NCI-H2081 treated with DMSO at 0.1 percent for 48 hours (cell line): ENCODE measurements at places on chromosomes 7 and 10.

DNA sequence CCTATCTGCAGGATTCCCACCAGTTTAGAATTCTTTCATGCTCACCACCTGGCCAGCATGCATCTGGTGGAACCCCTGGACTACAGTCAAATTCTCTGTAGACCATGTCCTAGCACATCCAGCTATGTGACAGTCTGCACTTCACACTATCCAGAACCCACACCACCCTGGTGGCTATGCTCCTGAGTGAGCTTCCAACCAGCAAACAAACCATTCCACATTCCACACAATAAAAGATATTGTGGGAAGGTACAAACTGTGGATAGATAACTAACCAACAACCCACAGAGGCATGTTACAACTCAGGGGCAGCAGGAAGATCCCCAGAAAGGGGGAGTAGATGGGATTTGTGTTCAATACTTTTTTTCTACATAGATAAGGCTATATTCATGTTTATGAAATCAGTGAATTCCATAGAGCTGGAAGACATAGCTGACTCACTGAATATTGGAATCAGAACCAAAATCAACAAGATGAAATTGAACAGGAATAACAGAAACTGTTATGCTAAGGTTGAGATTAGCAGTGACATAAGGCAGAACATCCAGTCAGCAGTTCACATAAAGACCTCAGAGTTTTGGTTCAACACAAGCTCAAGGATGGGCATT is 72.5 kb downstream of the LRRC17 start:
- DNase-seq = no peak

- no peak for DNase-seq
These were observed 7.9 kb upstream of the NKX2-3 start for GRCh38 chr10:99524736-99525380.

- DNase-seq = no peak
These were observed 18.8 kb upstream of the ABCB5 start for GRCh38 chr7:20596653-20597052.

GRCh38 chr10:70355051-70356021 is 27.1 kb downstream of the LRRC20 start:
- DNase-seq = no peak

- DNase-seq = no peak
These were observed 13.8 kb upstream of the GPR146 start for GRCh38 chr7:1030444-1031070.

DNA sequence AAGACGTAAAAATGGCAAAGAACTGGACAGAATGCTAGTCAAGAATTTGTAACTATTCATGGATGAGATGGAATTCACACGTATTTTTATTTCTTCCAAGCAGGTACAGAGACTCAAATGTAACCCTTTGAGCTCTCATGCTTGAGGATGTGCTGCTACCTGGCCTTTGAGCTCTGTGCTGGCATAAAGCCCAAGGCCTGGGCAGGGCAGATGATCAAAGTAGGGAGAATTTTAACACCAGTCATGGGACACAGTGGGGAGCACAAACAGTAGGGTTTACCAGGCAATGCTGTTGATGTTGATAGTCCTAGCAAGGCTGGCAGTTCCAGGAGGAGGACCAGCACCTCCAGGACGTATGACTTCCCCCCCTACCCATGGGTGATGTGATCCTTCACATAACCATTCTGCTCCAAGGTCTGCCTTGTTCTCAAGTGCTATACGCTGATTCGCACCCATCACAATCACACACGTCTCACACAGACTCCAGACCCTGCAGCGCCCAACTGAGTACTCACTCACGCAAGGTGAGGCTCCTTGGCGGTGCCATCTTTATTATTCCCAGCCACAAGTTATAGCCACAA is 48.6 kb upstream of the DLG5 start:
- no peak for DNase-seq

GRCh38 chr10:86648704-86649427 is 5.5 kb upstream of the OPN4 start:
- no peak for DNase-seq

DNA sequence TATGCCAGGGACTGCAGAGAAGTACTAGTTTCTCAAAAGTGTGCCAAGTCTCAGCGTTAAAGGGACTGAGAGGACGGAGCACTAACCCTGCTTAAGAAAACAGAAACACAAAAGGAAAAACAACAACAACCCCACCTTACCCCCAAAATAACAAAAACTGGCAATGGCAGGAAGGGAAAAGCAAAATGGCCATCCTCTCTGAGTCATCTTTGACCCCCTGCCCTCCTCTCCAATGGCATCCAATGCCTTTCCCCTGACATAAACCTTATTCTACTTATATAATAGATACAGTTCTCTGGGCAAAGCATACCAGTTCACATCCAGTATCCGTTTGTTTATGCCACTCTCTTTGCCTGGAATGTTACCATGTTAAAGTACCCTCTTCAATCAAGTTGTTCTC is 1.6 kb downstream of the POLR1F start:
- DNase-seq = no peak

DNA sequence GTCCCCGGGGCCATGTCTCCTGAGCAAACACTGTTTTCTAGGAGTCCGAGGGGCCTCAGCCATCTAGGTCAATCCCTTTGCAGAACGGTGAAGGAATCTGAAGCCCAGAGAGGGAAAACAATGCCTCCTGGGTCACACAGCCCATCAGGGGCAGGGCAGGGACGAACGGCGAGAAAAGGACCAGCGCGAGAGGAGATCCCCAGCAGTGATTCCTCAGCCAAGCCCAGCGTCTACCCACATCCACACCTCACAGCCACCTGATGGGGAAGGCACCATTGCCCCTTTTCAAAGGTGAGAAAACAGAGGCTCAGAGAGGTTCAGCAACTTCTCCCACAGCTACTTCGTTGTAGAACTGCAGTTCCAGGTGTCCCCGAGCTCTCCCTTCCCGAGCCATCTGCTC is 17.9 kb upstream of the PSMG3 start:
- DNase-seq = no peak

DNA sequence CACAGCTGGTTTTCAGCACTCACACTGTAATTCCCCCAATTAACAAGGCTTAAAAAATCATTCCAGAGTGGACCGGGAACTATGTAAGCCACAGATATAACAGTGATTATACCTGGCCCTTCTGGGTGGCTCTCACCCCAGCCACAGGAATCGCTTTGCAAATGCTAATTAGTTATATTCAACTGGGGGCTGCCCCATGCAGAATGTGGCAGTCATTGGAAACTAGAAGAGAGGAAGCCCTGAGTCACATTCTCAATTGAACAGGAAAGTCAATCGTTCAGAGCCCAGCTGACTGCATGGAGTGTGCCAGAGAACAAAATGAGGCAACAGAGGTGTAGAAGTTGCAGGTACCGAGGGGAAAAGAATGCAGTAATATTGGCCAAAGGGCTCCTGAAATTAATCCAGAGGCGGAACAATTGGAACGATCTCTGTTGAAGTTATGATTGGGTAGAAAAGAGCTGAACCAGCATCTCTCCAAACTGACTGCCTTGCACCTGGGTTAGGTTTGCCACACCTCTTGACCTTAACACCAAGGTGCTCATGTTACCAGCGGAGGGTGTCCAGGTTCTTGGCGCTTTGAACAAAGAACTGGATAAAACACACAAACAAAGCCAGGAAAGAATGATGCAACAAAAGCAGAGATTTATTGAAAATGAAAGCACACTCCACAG is 909.7 kb upstream of the AUTS2 start:
- no peak for DNase-seq

DNA sequence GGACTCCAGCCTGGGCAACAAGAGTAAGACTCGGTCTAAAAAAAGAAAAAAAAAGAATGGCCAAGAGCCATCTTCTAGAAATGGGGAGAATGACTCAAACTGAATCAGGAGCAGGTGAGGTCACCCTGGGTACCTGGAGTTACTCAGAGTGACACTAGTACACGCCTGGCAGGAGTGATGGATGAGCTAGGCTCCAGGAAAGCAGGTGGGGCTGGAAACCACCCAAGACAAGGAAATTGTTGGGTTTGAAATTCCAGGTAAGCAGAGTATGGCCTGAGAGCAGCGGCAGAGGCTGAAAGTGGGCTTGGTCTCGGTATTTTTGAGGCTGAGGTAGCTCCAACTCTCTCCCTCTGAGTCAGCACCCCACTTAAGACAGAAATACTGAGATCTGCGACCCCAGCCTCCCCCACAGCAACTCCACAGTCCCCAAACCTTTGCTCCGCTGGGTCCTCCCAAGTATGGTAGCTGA is 18.5 kb downstream of the DDIT4 start:
- no peak for DNase-seq

- DNase-seq = no peak
These were observed 67.6 kb downstream of the STK17A start for GRCh38 chr7:43650457-43651052.

DNA sequence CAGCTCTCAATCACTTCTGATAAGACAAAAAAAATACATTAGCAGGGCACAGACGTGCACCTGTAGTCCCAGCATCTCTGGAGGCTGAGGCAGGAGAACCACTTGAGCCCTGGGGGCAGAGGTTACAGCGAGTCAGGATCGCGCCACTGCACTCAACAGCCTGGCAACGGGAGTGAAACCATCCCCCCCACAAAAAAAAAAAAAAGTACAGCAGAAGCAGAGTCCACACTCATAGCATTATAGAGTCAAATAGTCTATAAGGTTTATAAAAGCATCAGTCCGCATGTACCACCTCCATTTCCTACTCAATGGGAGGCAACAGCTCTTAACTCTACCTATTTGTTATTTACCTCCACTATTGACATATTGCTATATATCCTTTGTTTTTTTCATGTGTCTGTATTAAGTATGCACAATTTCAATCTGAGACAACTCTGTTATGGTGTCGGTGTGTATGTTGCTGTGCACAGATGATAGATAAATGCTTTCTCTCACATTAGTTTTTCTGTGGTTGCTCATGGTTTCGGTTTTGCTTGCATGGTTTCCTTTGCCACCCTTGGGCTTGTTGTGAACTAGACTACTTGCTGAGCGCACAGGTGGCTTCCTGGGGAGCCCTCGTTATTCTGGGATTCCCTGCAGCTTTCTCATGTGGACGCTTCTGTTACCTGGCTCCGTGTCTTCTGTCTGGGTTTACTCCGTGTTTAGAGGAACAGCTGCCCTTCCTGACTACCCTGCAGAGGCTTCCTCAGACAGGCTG is 40.4 kb downstream of the PROSER2 start:
- peak; percentile 3 for DNase-seq

- DNase-seq = no peak
These were observed 43.2 kb downstream of the IKZF1 start for GRCh38 chr7:50347693-50348092.

GRCh38 chr10:117830787-117831212 is 215.9 kb downstream of the RAB11FIP2 start:
- DNase-seq = no peak

- DNase-seq = no peak
These were observed at the start of gene KCNMA1 for GRCh38 chr10:77637532-77638320. Gene KCNMA1 (minus strand): TSS chr10:77637808.

GRCh38 chr7:128838981-128839731 is 8.9 kb downstream of the FLNC start:
- DNase-seq = no peak

DNA sequence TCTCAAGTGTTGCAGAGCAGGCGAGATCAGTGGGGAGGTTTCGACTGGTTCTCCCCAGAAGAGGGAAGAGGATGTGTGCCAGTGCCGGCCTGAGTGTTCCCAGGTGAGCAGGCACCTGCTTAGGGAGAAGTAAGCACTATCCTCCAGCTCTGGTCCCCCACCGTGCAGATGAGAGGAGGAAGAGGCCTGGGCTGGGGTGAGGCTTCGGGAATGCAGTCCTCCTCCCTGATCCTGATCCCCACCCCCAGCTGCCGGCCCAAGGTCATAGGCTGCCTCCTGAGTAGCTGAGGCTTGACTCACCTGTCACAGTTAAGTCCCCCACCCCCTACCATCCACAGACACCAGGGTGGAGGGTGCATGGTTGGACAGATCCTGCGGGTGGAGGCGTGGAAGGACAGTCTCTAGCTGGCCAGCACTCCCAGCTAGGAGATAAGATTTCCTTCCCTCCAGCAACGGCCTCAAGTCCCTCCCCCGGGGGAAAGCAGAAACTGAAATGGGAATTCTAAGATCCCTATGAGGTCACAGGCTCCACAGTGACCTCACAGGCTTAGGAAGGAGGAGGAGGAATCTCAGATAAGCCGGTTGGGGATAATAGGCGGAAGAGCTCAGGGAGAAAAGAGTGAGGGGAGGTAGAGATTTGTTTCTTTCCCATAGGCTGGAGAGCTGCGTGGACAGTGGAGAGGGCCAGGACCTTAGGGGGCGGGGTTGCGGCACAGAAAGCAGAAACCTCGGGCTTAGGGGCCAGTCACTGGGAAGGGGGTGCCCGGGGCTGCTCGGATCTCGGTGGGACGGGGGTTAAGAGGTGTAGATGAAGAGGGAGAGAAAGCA is 1.0 kb downstream of the LRCH4 start:
- no peak for DNase-seq

DNA sequence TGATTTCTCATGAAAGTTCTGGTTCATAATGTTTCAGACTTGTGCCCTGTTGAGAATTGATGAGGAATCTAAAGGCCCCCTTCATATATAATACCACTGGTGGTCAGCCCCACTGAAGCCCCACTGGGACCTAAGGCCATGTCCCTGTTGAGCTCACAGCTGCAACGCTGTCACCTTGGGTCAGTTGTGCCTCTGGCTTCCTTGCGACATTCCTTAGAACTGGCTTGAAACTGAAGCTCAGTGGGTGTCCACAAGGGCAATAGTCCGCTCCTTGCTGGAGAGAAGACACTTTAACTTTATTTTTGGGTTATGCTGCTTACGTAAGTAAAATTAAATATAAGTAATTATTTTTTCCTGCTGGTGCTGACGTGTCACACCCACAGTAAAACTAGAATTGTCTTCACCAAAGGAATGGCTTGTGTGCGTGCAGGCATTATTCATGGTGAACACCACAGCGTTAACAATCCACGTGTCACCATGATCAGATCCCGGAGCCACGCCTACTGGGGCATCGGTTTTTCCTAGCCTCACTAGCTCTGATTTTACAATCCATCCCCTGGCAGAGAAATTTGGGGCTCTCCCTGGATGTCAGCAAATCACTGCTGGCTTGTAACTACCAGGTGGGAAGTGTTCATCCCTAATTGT is 66.5 kb downstream of the BICC1 start:
- no peak for DNase-seq

GRCh38 chr7:150831851-150832250 is 20.5 kb upstream of the AOC1 start:
- DNase-seq = no peak

GRCh38 chr7:65832281-65832680 is 40.6 kb upstream of the VKORC1L1 start:
- no peak for DNase-seq

DNA sequence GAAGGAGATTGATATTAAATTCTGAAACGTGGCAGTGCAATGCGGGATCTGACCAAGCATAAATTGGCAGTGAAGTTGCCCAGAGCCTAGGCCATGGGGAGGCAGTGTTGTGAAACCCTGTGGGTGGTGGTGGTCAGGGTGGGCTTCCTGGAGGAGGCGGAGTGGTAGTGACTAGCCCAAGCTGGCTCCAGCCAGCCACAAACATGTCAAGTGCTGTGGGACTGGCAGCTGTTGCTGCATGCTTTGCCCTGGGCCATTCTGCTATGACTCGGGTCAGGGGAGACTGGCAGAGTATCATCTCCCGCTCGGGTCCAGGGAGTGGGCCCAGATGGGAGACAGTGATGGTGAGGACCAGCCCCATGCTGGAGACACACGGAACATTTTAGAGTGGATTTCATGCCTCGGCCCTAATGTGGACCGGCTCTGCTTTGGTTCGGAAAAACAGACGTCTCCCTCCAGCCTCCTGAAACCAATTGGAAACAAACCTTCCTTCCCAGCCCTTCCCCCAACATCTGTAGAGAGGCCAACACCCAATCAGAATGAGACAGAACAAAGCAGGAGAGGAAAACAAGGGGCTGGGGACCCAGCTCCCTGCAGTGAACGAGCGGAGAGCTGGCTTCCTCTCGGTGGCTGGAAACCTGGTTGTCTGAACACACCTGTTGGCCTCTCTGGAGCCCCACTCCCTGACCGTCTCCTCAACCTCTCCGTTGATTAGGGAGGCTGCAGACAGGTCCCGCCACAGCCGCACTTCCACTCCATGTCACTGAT is 58.2 kb downstream of the TMEM270 start:
- DNase-seq = no peak
